Right lung (tissue), 10 donors: ENCODE measurements at places on chromosomes 4 and X. TPM values are rescaled to one million over a fixed set of nuclear protein-coding genes. Genes with fewer than 3 reads are reported as not detected.

DNA sequence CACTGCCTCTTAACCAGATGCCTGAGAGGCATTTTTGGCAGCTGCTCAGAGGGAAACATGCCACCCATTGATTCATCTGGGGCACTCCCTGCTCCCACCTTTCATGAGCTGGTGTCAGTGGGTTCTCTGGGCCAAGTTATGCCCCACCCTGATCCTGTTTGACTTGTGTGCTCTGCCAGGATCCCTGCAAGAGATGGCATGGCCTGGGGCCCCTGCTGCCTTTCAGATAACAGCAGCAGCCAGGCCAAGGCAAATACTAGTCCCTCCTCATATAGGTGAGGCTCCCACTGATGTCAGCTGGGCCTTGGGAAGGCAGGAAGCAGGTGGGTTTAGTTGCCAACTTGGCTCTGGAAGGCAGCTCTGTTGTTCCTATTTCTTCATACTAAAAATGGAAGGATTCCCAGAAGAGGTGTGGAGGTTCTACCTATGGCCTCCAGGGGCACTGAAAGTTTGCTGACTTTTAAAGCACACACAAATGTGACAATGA is 192.9 kb upstream of the RBPJ start:
- DNase-seq, result no peak

GRCh38 chr4:13294961-13295605 is 189.1 kb downstream of the RAB28 start:
- DNase-seq, result no peak

DNA sequence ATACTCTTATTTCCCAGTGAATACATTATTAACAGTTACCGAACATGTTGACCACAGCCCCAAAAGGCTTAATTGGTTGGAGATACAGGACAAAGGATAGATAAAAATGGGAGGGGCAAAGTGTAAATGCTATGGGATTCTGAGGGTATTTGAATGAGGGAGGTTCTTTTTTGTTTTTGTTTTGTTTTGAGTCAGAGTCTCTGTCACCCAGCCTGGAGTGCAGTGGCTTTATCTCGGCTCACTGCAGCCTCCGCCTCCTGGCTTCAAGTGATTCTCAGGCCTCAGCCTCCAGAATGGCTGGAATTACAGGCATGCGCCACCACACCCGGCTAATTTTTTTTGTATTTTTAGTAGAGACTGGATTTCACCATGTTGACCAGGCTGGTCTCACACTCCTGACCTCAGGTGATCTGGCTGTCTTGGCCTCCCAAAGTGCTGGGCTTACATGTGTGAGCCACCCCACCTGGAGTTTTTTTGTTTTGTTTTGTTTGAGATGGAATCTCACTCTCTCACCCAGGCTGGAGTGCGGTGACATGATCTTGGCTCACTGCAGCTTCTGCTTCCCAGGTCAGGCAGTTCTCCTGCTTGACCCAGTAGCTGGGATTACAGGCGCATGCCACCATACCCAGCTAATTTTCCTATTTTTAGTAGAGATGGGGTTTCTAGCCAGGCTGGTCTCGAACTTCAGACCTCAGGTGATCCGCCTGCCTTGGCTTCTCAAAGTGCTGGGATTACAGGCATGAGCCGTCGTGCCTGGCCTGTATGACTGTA is 9.0 kb downstream of the UBE2K start:
- DNase-seq, result no peak

DNA sequence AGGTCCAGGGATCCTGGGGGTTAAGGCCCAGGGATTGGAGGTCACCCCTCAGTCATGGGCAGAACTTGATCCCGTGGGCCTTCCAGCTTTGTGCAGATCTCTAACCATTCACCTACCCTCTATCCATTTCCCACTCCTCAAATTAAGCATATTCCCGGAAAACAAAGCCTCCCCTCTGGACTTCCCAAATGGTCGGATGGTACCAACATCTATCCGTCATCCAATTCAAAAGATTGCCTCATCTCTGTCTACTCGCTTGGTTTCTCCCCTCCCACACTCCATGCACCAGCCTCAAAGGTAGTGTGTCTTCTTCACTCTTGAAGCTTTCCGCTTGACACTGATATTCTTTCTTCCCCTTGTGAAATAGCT is 473 bp upstream of the BCLAF3 start:
- DNase-seq, result no peak

- DNase-seq, result no peak
Observed at GRCh38 chrX:56564164-56564885, 898 bp downstream of the UBQLN2 start.

GRCh38 chr4:23039818-23040217 is 347.1 kb downstream of the GBA3 start:
- DNase-seq, result no peak

The ERAS gene
- 0.14 TPM for polyA plus RNA-seq

- no peak for DNase-seq
Observed at GRCh38 chr4:27973056-27973455, 1112.4 kb downstream of the STIM2 start.

- no peak for DNase-seq
Observed at GRCh38 chrX:74277846-74278245, 26.1 kb upstream of the ZCCHC13 start.
